ENCODE measurements at places on chromosomes 3 and 15. TPM values are rescaled to one million over a fixed set of nuclear protein-coding genes. Genes with fewer than 3 reads are reported as not detected.

DNA sequence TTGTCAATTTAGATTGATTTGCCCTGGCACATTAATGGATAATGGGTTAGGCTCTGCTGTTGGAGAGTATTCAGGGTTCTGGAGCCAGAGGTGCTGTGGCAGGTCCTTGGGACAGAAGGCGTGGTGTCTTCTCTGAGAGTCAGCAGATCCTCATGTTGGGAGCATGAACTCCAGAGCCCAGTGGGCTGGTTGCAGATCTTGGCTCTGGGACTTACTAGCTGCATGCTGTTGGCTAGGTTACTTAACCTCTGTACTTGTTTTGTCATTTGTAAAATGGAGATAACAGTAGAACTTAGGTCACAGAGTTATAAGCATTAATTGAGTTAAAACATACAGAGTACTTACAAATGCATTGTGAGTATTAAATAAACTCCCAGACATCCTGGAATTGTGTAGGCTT, 77.6 kb downstream of the CCK start:
- DNase-seq = no peak

DNA sequence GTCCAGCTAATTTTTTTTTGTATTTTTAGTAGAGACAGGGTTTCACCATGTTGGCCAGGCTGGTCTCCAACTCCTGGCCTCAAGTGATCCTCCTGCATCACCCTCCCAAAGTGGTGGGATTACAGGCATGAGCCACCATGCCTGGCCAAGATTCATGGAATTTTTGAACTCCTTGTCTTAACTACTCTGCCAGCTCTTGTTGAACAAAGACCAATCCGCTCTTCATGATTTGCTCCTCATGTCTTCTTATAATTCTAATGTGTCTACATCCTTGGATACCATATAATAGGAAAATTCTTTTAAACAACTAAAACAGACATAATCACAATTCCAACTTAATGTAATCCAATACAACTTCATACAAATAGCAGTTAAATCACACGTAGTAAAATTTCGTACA, 21.3 kb downstream of the UBA5 start:
- DNase-seq = no peak

DNA sequence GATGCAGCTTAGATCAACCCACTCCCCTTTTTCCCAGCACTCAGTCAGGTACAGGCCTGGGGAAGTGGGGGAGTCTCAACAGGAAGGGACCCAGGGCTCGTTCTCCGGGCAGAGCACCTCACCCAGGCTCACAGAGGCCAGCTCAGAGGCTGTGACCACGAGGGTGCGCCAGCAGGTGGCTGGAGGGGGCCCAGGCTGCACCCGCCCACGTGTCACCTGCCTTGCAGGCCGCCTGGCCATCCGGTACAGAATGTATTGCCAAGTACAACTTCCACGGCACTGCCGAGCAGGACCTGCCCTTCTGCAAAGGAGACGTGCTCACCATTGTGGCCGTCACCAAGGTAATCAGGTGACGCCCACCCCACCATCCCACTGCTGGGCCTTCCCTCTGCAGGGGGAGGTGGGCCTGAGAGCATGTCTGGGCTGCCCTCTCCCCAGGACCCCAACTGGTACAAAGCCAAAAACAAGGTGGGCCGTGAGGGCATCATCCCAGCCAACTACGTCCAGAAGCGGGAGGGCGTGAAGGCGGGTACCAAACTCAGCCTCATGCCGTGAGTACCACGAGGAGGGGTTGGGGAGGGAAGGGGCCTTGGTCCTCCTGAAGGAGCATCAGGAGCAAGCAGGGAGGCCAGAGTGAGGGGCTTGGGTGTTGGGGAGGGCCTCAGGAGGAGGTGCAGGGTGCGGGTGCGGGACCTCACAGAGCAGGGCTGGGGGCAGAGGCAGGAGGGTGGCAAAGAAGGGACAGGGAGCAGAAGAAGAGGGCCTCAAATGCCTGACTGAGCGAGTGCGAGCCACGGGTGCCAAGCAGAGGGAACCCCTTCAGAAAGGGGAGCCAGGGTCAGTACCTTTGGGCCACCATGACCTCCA, 14.0 kb upstream of the LMAN1L start:
- DNase-seq = no peak

- no peak for DNase-seq
Observed at GRCh38 chr3:74447221-74447620, 167.2 kb downstream of the CNTN3 start.

The MLH1 gene
- 29.5 TPM for polyA plus RNA-seq

The SKOR1 gene
- polyA plus RNA-seq = 0.16 TPM

The DCBLD2 gene
- polyA plus RNA-seq = 29.7 TPM
